ENCODE measurements at places on chromosomes 1 and 21.
A peak's percentile ranks its signal among the peaks of the same experiment; 100 is the strongest.

GRCh38 chr1:240134596-240134995 lies 42.9 kb downstream of the FMN2 start:
- no peak for DNase-seq

GRCh38 chr1:48532976-48533375 lies 61.0 kb upstream of the SPATA6 start:
- DNase-seq: no peak

DNA sequence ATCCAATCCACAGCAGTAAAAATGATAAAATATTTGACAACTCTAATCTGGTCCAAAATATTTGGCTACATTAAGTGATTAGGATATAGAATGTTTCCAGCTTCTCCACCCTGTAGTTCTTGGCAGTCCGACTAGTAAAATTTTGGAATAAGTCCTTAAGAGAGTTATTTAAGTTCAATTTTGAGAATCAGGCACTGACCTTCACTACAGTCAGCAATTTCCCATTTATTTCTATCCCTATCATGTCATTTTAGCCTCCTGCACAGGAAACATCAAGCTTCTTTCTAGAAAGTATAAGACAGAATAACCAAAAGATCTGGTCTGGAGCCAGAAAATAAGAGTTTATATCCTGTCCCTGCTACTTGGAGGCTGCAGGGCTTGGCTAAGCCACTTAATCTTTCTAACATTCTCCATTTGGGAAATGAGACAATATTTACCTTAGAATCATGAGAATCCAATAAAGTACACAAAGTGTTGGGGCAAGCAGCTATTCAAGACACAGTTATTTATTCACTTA lies 162.2 kb downstream of the DPYD start:
- DNase-seq: no peak

DNA sequence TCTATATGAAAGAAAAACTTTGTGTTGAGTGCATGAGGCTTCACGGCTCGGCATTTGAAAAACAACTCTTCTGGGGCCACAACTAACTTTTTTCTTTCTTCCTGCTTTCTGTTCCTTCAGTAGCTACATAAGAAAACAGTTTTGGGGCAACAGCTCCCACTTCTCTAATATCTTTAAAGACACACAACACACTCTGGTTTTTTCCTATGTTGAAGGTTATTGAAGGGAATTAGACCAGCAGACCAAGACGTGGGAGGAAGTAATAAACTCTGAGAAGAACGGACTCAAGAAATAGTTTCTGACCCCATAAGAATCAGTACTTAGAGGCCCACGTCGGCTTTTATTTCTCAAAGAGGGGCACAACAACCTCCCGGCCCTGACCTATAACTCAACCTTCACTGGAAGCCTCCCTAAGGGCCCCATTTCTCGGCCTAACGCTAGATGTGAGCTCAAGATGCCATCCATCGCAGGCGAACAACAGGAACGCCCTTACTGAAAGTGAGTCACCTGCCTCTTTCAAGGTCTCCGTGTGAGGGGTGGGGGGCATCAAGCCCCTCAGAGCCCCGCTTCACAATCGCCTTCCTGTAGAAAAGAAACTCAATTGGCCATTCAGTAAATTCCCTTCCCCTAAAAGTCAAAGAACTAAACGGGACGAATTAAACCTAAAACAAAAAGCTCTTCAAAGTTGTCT lies 844 bp downstream of the ZMYM6 start:
- DNase-seq: peak; percentile 74

GRCh38 chr1:21072721-21073120 lies 104.0 kb downstream of the EIF4G3 start:
- no peak for DNase-seq

DNA sequence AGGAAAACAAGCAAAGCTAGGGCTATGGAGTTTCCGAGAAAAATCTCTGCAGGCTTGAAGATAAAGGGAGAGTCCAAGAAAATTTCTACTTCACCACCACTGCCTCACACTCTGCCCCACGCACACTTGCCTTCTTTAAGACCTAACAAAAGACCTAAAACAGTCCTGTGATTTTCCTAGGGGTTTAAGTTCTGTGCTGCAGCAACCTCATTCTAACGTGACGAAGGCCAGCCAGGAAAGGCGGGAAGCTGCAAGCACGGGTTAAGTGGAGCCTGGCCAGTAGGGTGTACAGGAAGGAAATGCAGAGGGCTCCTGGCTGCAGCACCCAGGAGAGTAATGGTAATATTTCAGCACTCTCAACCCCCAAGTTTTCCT lies 1.5 kb downstream of the SPATA6 start:
- DNase-seq: no peak

DNA sequence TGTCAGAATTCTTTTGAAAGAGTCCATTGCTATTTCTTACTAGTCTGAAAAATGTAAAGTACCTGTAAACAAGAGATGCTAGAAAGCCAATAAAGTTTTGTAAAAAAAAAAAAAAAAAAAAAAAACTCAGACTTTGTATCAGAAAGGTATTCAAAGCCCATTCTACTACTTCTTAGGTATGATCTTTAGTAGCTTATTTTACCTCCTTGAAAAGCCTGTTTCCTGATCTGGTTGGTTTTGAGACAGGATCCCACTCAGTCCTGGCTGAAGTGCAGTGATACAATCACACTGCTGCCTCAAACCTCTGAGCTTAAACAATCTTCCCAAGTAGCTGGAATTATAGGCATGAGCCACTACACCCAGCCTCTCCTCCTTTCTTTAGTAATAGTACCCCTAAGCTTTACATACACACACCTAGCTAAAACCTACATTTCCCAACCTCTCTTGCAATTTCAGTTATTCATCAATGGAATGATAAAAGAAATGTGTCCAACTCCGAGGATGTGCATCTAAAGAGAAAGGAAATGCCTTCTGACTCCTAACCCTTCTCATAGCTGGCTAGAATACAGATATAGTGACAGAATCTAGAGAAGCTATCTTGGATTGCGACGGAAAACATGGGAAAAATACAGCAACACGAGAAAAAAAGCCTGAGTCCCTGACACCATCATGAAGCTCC lies 30.6 kb downstream of the EPS15 start:
- DNase-seq: no peak

DNA sequence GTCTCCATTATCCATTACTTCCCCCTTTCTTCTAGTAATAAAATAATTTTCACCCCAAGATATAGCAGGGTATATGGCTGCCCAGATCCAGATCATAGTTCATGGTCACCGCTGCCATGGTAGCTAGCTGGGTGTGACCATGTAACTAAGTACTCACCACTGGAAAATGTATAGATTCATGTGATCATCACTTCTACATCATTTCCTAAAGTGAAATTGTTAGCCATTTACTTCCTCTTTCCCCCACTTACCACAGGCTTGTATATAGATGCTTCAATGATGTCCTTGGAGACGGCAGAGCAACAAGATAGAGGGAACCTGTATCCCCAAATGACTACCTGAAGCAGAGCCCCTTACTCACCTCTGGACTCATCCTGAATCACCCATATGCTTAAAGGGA lies 22.7 kb upstream of the EYA3 start:
- peak; percentile 69 for DNase-seq

Measured in hematopoietic multipotent progenitor cell treated with erythropoietin and hydrocortisone succinate and interleukin-3 and kit ligand, for 6 days (in vitro differentiated cells).